ENCODE measurements at places on chromosomes 12 and 14.

DNA sequence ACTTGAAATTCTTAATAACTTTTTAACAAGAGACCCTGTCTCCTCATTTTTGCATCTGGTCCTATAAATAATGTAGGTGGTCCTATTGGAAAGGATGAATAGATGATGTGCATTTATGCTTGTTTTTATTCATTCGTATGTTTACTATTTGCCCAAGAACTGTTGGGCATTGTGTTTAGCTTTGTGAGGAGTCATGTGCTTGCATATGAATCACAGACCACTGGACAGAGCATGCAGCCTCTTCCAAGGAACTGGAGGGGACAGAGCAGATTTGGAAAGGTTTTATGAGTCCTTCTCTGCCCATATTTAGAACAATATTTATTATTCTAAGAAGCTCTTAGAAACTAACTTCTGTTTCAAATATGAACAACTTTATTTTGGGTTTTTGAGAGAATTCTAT lies 414.0 kb downstream of the SOX5 start:
- DNase-seq = no peak

GRCh38 chr14:78022059-78022458 lies 148.1 kb upstream of the NRXN3 start:
- DNase-seq = peak; percentile 55

DNA sequence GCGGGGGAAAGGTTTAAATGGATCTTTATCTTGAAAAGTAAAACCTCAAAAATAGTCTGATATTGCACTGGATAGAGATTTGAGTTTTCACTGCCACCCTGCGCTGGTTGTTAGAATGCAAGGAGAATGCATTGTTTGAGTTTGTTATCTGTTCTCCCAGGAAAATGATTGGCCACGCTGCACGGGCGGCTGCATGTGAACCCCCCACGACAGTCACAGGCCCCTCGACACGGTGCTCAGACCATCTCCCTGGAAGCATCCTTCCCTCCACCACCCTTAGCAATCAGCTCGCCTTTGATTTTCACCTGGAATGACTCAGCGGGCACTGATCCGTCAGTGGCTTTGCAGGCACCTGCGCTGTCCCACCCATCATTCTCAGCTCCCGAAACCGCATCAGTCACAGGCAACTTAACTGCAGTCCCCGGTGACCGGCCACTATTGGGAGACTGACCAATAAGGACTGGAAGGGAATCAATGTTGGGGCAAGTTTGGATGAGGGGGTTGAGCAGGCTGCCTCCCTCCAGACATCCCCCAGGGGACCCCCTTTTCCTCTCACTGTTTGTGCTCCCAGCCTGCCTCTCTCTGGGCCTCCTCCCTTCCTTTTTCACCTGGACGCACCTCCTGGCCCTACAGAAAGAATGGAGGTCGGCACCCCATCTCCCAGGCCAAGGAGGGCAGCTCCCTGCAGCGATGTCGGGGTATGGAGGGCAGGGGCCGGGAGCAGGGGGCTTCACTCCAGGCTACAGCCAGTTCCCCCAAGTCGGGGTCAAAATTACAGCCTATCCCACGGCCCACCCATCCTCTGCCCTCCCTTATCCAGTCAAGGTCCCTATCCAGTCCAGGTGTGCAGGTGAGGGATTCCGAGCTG lies 28.5 kb upstream of the C14orf180 start:
- no peak for DNase-seq

GRCh38 chr12:111756681-111757080 lies 10.1 kb upstream of the ALDH2 start:
- no peak for DNase-seq

- no peak for DNase-seq
Observed at GRCh38 chr12:57551637-57552305, 1.9 kb downstream of the KIF5A start.

- no peak for DNase-seq
Observed at GRCh38 chr14:77157740-77158139, 16.1 kb upstream of the ZDHHC22 start.

GRCh38 chr12:26150736-26151450 lies 26.1 kb upstream of the BHLHE41 start:
- DNase-seq = no peak

DNA sequence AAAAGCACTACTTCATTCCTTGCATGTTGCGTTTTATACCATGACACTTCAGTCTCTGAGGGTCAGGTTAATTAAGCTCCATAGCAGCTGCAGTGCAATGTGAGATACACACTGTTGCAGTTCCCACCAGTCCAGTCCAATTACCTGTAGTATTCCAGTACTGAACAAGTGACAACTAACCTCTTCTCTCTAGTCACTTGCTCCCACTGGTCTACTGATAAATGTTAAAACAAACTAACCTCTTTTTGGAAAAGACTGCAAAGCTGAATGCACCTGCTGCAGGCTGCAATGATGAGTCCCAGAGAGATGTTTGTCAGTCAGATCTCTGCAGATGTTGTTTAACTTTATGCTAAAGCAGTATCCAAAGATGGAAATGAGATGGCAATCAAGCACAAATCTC lies 7.9 kb downstream of the NOVA1 start:
- no peak for DNase-seq

DNA sequence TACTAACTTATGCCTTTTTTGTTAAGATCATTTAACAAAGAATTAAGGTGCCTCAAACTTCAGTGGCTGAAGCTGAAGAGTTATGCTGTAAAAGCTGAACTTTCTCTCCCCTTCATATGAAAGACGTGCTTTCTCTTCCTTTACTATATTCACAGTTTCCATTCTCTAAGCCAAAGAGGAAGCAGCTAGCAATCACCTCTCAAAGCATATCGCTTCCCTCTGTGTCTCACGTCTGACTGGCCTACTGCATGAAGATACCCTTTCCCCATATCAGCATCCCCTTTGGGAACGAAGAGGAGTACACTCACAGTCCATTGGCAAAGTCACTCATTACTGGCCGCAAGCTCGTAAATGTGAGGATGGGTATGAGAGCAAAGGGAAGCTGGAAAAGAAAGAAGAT lies 34.9 kb downstream of the SLC11A2 start:
- DNase-seq = no peak

GRCh38 chr14:84937449-84937848 lies 592.5 kb upstream of the FLRT2 start:
- DNase-seq = no peak

GRCh38 chr12:5247144-5247543 lies 184.8 kb upstream of the NTF3 start:
- DNase-seq = no peak

GRCh38 chr12:20646239-20646827 lies 48.8 kb upstream of the SLCO1C1 start:
- DNase-seq = no peak

DNA sequence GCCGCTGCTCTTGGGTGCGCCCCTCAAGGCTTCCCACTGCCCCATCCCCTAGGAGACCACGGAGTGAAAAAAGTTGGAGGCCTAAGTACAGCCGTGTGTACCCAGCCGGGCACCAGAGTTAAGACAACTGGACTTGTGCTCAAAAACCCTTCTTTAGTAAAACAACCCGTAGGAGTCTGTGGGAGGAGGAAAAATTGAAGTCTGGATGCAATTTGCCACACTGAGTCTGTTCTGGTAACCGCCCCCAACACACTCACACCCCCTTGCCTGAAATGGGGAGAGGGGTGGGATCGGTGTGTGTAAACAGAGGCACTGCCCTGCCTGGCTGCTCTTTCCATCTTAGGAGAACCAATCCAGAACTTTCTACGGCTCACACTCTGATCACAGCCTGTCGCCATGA lies 41.7 kb downstream of the DPF3 start:
- no peak for DNase-seq

Measured in GM12864 (cell line).